ENCODE measurements at places on chromosomes 16 and 17.

GRCh38 chr16:51524555-51525373 lies 373.7 kb upstream of the SALL1 start:
- DNase-seq = peak; percentile 23

GRCh38 chr16:28179354-28179753 lies 32.4 kb downstream of the XPO6 start:
- no peak for DNase-seq

- DNase-seq = no peak
Measured at GRCh38 chr16:55656691-55657092, 904 bp downstream of the SLC6A2 start.

DNA sequence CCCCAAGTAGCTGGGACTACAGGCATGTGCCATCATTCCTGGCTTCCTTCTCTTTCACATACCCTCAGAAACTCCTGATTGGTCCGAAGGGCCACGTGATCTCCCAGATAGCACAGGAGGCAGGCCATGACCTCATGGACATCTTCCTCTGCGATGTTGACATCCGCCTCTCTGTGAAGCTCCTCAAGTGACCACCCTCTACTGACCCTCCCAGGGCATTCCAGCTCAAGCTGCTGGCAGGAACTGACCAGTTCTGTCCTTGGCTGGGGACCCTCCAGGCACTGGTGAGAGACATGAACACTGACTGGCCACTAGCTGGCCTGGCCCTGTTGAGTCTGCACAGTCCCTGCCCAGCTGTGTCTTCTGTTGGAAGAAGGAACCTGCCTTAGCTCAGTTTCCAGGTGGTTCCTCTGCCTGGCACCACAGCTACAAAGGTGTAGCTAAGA lies 5.6 kb downstream of the ERAL1 start:
- DNase-seq = no peak

DNA sequence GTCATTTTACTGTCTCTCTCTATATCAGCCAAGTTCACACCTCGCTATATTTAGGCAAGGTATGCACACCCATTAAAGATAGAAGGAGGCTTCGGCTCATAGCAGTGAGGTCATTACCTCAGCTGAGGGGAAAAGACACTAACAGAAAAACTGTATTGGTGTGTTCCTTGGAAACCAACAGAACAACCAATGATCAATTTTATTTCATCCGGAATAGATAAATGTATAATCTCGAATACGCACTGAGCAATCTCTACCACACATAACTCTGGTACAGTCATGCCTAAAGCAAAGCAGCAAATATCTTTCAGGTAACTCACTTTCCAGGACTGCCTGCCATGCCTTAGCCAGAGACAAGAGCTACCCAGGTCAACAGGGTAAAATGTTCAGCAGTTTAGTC lies 109.9 kb upstream of the CORO6 start:
- DNase-seq = no peak

DNA sequence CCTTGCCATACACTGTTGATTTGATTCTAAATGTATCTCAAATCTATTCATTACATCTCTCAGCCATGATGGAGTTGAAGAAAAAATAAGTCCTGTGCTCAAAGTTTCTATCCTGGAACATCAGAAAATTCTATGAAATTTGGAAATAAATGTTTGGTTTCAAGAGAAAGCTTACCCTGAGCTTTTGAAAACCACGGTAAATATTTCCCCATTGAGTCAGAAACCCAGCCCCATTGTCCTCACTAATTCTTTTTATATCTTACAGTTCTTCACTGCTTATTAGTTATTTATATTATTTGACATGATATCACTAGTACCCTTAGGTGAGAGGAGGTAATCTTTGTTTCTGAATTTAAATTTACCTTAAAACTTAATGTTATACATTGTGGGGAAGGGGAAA lies 128.5 kb downstream of the MRTFB start:
- no peak for DNase-seq

DNA sequence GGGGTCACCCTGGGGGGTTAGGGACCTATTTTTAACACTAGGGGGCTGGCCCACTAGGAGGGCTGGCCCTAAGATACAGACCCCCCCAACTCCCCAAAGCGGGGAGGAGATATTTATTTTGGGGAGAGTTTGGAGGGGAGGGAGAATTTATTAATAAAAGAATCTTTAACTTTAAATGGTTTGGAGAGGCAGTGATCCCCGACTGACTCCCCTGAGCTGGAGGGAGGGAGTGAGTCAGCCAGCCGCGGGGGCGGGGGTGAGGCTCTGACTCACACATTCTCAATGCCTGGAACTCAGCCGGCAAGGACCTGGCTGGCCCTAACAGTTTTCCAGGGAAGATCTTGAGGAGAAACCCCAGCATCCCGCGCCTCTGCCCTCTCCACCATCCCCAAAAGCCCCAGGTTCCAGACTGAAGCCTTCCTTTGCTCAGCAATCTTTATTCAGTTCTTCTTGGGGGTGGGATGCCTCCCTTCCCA lies 1.5 kb downstream of the HCFC1R1 start:
- DNase-seq = no peak

- no peak for DNase-seq
Measured at GRCh38 chr17:11182430-11182829, 58.6 kb upstream of the SHISA6 start.

DNA sequence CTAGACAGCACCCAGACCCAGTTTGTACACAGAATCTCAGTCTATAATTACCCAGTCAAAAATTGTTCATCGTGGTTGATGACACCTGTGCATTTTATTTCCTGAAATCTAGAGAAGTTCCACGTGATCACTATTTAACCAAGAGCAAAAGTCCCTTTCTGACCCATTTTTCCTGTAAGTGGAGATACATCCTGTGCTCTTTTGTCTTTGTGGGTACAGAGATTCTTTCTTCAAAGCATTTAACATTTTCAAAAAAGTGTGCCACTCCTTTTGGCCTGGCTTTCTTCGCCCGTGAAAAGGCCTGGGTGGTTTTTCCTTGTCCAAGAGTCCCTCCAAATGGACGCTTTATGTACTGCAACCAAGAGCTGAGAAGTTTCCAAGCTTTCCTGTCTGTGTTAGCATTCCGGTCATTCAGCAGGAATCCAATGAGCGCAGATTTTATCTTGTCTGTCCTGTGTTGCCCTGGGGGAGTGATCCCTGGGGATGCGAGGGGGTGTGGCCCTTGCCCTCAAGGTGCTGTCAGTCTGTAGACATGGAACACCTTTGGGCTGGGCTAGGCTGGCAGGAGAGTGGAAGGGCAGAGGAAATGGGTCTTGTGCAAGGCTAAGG lies 161.1 kb upstream of the CACNG5 start:
- peak; percentile 85 for DNase-seq

- no peak for DNase-seq
Measured at GRCh38 chr17:2926019-2926650, 129.9 kb downstream of the RAP1GAP2 start.

GRCh38 chr16:4411684-4412083 lies 4.7 kb downstream of the CORO7 start:
- peak; percentile 97 for DNase-seq
